NCI-H774 (cell line): ENCODE measurements at places on chromosomes 16 and 17.

- no peak for DNase-seq
Observed at GRCh38 chr16:78461496-78462287, 362.2 kb downstream of the WWOX start.

GRCh38 chr16:19672378-19672777 lies 45.6 kb downstream of the KNOP1 start:
- DNase-seq = no peak

- DNase-seq = no peak
Observed at GRCh38 chr17:28159924-28160323, 117.4 kb downstream of the NLK start.

DNA sequence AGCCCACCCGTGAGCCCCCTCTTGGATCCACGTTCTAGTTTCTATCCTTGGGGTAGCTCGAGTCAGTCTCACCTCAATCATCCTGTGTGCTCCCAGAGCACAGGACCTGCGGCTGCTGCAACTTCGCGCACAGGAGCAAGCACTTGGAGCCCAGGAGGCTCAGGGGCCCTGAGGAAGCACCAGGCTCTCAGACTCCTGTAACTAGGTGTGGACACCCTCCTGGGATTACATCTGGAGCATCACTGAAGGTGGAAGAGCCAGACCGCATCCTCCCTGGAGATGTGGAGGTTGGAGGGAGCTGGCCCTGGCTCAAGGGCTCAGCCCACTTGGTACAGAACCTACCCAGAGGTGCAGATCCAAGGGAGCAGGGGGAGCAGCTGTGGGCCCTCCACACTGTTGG lies 2.7 kb downstream of the HBQ1 start:
- DNase-seq = no peak

GRCh38 chr17:1123921-1124715 lies 55.7 kb downstream of the ABR start:
- no peak for DNase-seq

DNA sequence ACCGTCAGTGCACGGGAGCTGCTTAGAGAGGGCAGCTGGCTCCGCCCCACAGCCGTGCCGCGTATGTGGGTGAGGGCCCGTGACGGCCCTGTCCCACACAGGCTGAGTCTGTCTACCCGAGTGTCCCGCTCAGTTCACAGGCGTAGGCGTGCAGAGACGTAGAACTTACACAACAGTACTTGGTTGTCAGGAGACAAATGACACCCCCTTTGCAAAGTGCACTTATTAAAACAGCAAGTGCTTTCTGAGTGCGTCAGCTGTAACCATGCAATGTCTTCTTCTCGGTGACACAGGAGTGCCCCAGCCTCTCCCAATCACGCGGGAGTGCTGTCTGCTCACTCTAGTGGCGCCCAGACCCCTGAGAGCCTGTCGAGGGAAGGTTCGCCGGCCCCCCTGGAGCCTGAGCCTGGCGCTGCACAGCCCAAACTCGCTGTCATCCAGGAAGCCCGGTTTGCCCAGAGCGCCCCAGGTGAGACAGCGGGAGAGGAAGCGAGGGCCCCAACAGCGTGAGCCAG lies 64.2 kb downstream of the FOXK2 start:
- DNase-seq = no peak

GRCh38 chr16:23694644-23695373 lies 16.1 kb downstream of the PLK1 start:
- DNase-seq = no peak

DNA sequence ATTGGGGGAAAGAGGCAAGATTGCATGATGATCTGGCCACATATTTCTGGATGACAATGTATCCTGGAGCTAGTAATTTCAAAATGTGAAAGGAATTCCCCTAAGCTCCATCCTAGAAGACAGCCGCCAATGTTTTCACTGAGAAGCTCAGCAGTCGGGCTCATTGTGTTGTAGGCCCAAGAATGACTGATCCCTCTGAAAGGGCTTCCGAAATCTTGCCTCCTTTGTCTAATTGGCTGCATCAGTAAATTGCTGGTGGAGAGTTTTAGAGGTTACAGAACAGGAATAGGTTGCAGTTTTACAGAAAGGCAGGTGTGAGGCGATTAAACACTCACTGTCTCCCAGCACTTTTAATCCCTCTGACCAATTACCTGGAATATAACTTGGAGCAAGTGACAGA lies 464.1 kb upstream of the SALL1 start:
- DNase-seq = peak; percentile 86

DNA sequence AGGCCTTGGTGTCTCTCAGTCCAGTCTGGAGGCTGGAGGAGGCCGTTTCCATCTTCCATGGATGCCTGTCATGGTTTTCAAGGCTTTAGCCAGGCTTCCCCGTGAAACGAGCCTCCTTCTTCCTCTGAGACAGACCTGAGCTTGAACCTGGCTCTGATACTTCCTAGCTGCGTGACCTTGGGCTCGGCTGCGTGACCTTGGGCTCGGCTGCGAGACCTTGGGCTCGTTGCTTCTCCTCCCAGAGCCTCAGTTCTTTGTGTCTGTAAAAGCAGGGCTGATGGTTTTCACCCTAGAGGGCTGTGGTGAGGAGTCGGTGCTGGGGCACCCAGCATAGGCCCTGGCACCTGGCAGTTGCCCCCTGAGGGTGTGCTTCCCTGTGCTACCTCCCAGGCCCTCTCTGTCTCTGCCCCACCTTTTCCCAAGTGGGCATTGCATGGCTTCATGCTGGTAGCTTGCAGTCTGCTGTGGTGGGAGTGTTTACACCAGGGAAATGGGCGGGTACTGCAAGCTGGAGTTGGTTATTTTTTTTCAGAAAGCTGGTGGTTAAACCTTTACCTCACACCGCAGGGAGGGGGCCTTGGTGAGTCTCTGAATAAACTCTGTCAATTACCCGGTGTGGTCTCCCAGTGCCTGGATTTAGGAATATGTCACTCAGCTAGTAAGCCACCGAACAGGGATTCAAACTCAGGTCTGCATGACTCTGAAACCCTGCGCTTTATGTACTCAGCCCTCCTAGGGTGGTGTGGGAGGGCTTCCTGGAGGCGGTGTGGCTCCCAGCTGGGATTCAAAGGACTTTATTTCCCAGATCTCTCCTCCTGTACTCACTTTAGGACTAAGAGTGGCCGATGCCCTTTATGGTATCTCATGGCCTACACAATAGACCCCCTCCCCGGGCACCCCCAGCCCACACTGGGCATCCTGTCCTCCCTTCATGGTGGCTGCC lies 129.0 kb upstream of the CIBAR2 start:
- no peak for DNase-seq

GRCh38 chr17:13947499-13947898 lies 121.8 kb upstream of the COX10 start:
- DNase-seq = no peak

DNA sequence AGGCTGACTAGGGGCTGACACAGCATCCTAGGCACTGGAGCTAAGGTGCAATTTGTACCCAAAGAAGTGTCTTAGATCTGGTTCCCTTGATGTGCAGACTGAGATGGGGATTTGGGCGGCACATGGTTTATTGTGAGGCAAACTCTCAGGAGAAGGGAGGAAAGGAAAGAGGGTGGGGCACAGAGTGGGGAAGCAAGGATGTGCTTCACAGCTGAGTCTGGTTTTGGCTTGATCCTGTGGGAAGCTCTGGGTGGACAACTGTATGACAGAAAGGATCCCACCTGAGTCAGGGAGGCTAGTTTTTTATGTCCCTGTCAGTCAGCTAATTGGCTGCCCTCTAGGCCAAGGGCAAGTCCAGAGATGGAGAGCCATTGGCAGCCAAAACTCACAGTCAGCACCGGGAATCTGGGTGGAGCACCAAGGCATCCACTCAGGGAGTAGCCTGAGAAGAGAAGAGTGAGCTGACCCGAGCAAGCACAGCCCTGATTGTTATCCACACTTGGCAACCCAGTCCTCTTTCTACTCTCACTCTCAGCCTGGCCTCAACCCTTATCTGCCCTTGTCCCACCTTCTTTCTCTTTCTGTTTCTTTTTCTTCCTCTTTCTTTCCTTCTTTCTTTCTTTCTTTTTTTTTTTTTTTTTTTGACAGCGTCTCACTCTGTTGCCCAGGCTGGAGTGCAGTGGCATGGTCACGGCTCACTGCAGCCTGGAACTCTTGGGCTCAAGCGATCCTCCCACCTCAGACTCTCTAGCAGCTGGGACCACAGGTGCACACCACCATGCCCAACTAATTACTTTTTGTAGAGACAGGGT lies 12.0 kb downstream of the ARL4D start:
- DNase-seq = no peak

GRCh38 chr16:72787130-72787513 lies 260.8 kb downstream of the ZFHX3 start:
- no peak for DNase-seq

- DNase-seq = no peak
Observed at GRCh38 chr17:76026714-76027158, 370 bp downstream of the EVPL start.

GRCh38 chr16:67246756-67247191 lies 507 bp downstream of the FHOD1 start:
- DNase-seq = peak; percentile 55

DNA sequence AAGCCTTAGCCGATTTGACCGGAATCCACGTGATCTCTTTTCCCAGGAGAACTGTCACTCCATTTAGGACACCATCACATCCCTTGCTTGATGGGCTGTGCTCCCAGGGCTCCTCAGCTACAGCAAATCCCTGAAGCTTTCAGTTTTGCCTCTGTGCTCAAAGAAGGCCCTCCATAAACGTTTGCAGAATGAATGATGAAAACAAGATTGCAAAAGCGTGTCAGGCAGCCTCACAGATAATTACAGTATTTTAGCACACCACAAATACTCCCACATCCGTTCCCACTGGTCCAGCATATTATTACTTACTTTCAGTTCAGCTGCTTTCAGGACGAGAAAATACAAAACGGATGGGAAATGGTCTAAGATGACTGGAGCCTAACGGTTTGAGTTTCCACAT lies 84.6 kb downstream of the USP31 start:
- no peak for DNase-seq

DNA sequence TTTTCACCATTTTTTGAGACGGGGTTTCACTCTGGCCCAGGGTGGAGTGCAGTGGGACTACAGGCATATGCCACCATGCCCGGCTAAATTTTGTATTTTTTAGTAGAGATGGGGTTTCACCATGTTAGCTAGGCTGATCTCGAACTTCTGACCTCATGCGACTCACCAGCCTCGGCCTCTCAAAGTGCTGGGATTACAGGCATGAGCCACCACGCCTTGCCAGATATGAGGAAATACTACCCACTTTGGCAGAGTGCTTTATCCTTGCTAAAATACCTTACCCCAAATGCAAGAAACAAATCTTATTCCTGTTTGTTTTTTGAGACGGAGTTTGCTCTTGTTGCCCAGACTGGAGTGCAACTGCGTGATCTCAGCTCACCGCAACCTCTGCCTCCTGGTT lies 62.9 kb upstream of the MGAT5B start:
- no peak for DNase-seq

DNA sequence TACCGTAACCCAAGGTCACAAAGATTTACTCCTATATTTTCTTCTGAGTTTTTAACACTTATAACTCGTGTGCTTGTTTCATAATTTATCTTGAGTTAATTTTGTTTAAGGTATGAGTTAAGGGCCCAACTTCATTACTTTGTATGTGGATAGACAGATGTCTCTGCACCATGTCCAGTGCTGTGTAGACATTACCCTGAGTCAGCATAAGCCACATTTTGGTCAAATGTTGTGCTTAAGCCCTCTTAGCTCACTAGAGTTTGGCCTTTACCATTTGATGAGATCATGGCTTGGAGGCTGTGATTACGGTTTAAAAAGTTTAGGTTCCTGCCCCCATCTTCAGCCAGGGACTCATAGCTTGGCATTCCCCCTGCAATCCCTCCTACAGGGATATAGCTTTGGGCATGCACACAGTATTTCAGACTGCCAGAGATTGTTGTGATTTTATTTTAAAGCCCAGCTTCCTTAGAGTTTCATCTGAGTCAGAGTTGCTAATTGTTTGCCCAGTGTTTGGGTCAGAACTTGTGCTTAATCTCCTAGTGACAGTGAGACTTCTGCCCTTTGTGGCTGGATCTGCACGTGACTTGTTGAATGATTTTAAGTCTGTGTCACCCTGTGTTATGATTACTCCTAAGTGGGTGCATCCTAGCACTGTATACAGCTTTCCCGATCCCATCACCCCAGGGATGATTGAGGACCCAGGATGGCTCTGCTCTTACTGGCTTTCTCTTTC lies 393.1 kb downstream of the CNTNAP4 start:
- no peak for DNase-seq

DNA sequence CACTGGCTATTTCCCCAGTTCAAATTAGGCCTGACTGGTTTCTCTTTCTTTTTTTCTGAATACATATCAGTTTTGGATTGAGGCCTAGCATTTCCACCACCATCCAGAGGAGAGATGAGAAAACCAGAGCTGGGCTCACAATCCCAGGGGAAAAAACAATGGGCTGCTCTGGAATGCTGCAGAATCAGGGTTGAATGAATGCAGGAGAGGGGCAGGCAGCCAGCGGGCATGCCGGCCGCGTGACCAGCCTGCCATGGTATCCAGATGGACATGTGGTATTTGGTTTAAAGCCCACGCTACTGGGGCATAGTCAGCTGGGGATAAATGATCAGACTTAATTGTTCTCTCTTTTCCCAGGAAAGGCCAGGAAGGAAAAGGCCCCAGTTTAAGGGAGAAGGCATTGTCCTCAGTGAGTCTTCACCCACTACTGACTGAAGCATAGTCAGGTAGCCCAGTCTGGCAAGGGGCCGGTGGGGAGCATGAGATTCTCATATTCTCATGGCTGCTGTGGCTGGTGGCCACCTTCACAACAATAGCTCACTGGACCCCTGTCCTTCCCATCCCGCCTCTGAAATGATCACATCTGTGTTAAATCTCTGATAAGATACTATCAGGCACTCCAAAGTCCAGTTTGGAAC lies 38.7 kb upstream of the RHOT1 start:
- no peak for DNase-seq

- no peak for DNase-seq
Observed at GRCh38 chr16:67477960-67478554, 2.9 kb downstream of the ATP6V0D1 start.

DNA sequence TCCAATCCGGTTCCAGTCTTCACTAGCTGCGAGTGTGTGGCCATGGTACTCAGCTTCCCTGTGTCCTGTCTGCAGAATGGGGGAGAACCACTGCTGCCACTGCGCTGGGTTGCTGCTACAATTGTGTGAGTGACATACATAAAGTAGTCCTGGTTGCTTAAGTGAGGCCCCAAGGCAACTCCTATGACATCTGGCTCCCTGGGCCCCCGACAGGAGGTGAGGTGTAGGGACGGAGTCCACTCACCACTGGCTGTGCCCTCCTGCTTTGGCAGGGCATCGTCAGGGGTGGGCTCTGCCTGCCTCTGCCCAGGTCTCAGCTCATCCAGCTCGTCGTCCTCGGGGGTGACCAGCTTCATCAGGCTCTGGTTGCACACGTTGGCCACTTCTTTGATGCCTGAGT lies 20.4 kb downstream of the VAC14 start:
- no peak for DNase-seq

GRCh38 chr16:67389911-67390815 lies 3.1 kb downstream of the TPPP3 start:
- no peak for DNase-seq

GRCh38 chr16:10738231-10739077 lies 5.2 kb upstream of the NUBP1 start:
- no peak for DNase-seq

GRCh38 chr17:74228306-74228978 lies 15.1 kb downstream of the TTYH2 start:
- DNase-seq = no peak

- no peak for DNase-seq
Observed at GRCh38 chr16:71629278-71630016, 3.5 kb downstream of the MARVELD3 start.

- no peak for DNase-seq
Observed at GRCh38 chr16:67668495-67669157, 2.0 kb downstream of the C16orf86 start.

- DNase-seq = no peak
Observed at GRCh38 chr17:78131172-78132083, 857 bp downstream of the TMC8 start.
